Activated CD8-positive, alpha-beta memory T cell treated with anti-CD3 and anti-CD28 coated beads, Interleukin-2, amount 10 ng/mL, durations not matched to agents 7 days and 5 days (primary cell): ENCODE measurements at places on chromosomes 2 and 18.
A peak's percentile ranks its signal among the peaks of the same experiment; 100 is the strongest.

GRCh38 chr2:122680662-122681061 is 925.2 kb downstream of the TSN start:
- no peak for DNase-seq
- H3K27me3 ChIP-seq, result no peaks in the 10 kb centered on the region
- H3K4me1 ChIP-seq, result peaks cover 3% of the 10 kb centered on the region
- H3K36me3 ChIP-seq, result no peaks in the 10 kb centered on the region
- no peak overlapping the region for H3K27ac ChIP-seq
- no peak overlapping the region for H3K4me3 ChIP-seq

DNA sequence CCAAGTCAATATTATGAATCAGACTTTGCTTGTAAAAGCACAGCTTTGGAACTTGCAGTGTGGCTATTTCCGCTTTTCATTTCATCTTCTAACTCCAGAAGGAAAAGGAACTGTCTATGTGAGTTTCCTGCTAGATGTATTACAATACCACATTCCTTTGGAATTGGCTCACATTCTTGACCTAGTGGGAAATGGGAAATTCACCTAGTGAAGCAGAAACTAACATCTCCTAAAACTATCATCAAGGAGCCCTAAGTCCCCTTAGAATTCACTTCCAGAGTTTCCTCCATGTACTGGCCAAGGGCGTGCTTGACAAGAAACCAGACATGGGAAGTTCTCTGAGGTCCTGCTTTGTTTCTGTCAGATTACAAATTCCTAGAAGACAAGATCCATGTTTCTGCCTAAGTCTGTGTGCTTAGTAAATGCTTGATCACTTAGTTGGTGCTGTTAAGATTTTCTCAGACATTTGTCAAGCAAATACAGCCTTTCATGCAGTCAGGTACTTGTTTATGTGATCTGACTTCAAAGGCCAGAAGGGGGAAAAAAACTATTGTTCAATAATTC is 275.7 kb upstream of the FN1 start:
- no peak for DNase-seq
- no peaks in the 10 kb centered on the region for H3K4me1 ChIP-seq
- H3K27me3 ChIP-seq, result peaks cover 9% of the 10 kb centered on the region
- no peak overlapping the region for H3K4me3 ChIP-seq
- no peaks in the 10 kb centered on the region for H3K36me3 ChIP-seq
- H3K27ac ChIP-seq, result no peak overlapping the region

DNA sequence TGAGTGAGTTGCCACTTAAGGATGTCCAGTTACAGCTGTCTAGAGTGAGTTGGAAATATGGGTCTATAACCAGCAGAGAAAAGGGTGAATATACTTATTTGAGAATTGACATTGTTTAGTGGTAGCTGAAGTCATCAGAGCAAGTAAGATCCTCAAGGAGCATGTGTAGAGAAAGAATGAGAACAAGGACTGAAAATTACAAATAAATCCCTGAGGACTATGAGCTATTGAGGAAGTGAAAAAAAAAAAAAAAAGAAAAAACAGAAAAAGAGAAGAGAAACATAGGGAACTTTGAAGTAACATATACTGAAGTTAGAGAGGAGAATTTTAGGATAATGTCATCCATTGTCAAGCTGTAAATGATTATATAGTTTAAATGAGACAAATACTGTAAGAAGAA is 134.0 kb upstream of the CCDC68 start:
- no peak overlapping the region for H3K4me3 ChIP-seq
- no peak for DNase-seq

- no peaks in the 10 kb centered on the region for H3K36me3 ChIP-seq
- no peak overlapping the region for H3K27ac ChIP-seq
Observed at GRCh38 chr18:64365106-64365505, 216.2 kb upstream of the LINC00305 start.

GRCh38 chr18:39655341-39655740 is 2089.7 kb upstream of the CELF4 start:
- no peak for DNase-seq
- no peaks in the 10 kb centered on the region for H3K36me3 ChIP-seq
- no peaks in the 10 kb centered on the region for H3K4me1 ChIP-seq
- H3K27ac ChIP-seq, result no peak overlapping the region
- H3K4me3 ChIP-seq, result no peak overlapping the region

DNA sequence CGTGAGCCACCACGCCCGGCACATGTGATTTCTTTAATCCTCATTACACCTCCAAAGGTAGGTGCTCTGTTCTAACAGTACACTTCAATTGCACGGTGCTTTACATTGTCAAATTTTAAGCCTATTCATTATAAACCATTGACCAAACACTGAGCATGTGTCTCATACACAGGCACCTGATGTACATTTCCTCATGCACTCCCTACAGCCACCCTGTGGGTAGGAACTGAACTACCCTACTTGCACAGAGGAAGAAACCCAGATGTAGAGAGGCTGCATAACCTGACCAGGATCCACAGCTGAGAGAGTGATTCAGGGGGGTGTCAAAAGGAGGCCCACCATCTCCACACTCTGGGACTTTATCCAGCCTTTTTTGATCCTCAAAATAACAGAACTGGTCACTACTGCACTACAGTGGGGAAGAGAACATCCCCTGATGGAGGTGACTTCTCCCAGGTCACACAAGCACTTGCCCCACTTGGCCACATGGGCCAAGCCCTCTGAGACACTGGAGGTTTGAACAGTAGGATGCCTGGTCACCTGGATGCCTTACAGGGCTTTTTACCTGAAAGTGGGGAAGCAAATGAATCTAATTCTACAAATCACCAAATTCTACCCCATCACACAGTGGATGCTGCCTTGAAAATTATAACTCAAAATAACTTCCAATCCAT is 6.9 kb upstream of the DPYSL5 start:
- no peaks in the 10 kb centered on the region for H3K4me1 ChIP-seq
- no peak for DNase-seq
- peaks cover 62% of the 10 kb centered on the region for H3K27me3 ChIP-seq
- no peaks in the 10 kb centered on the region for H3K36me3 ChIP-seq
- no peak overlapping the region for H3K4me3 ChIP-seq

DNA sequence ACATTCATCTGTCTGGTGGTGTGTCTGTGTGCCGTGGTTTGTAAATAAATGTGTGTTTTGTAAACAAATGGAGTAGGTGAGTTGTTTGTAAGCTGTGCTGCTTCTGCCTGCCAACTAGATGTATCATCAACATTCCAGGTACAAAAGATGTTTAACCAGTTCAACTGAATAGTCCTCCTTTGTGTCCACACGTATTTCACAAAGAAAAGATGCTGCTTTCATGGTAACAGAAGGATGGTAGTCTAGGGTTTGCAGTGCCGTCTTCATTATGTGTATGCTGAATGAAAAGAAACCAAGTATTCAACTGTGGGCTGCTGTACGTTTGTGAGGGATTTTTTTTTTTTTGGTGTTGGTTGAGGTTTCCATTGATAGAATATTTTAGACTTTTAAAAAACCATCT is 72.1 kb downstream of the CAMKMT start:
- H3K27me3 ChIP-seq, result no peaks in the 10 kb centered on the region
- H3K27ac ChIP-seq, result no peak overlapping the region
- H3K4me3 ChIP-seq, result no peak overlapping the region
- peaks cover 6% of the 10 kb centered on the region for H3K36me3 ChIP-seq

DNA sequence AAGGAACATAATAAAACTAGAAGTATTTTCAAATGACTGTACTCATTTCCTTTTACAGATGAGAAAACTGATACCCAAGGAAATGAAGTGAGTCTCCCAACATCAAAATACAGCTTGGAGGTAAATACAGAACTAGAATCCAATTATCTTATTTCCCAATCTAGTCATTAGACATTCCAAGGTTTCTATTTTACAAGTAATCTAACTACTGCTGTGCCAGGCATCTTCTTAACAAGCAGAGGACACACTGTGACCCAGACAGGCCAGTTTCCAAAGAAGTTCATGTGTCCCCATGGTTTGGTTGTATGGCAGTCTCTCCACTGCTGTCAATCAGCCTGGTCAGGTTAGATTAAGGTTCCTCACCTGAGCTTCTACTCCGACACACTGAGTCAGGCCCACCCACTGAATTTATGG is 143.5 kb downstream of the THADA start:
- DNase-seq, result no peak
- H3K27me3 ChIP-seq, result no peaks in the 10 kb centered on the region
- no peak overlapping the region for H3K4me3 ChIP-seq
- H3K36me3 ChIP-seq, result peaks cover 29% of the 10 kb centered on the region
- no peak overlapping the region for H3K27ac ChIP-seq
- H3K4me1 ChIP-seq, result peaks cover 28% of the 10 kb centered on the region

DNA sequence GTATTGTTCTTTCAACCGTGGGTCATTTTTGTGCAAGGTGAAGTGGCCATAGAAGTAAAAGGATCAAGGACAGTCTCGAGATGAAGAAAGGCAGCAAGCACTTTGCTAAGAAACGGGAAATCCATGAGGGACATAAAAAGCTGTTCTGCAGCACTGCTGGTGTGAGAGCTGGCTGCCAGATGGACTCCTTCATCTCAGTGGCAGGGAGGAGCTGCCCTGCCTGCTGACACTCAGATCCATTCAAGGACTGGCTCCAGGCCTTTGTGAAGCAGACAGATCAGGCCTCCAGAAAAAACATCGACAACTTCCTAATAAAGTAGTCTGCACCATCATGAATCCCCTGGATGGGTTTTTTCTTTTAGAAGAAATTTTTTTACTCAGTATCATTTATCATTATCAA is 29.5 kb downstream of the RMC1 start:
- no peaks in the 10 kb centered on the region for H3K27me3 ChIP-seq
- no peak for DNase-seq
- peaks cover 53% of the 10 kb centered on the region for H3K36me3 ChIP-seq
- H3K4me1 ChIP-seq, result peaks cover 5% of the 10 kb centered on the region

GRCh38 chr2:25586726-25587144 is 86.6 kb downstream of the DTNB start:
- H3K36me3 ChIP-seq, result peaks cover 3% of the 10 kb centered on the region
- H3K27ac ChIP-seq, result peak overlapping the region; percentile 72
- peak; percentile 59 for DNase-seq
- no peaks in the 10 kb centered on the region for H3K27me3 ChIP-seq

DNA sequence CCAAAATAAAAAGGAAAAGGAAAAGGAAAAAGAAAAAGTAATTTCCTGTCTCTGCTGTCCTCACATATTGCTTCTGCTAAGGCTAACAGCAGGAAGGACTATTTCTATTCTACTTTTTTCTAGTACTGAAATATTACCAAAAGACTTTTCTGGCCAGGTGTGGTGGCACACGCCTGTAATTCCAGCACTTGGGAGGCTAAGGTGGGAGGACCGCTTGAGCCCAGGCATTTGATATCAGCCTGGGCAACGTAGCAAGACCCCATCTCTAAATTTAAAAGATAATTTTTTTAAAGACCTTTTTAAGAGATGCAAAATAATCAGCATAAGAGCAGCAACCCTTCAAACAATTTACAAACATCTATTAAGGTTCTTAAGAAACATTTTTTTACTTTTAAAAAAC is 31.2 kb downstream of the FASTKD1 start:
- H3K27me3 ChIP-seq, result no peaks in the 10 kb centered on the region
- no peak for DNase-seq
- peaks cover 5% of the 10 kb centered on the region for H3K4me1 ChIP-seq
- H3K4me3 ChIP-seq, result no peak overlapping the region

DNA sequence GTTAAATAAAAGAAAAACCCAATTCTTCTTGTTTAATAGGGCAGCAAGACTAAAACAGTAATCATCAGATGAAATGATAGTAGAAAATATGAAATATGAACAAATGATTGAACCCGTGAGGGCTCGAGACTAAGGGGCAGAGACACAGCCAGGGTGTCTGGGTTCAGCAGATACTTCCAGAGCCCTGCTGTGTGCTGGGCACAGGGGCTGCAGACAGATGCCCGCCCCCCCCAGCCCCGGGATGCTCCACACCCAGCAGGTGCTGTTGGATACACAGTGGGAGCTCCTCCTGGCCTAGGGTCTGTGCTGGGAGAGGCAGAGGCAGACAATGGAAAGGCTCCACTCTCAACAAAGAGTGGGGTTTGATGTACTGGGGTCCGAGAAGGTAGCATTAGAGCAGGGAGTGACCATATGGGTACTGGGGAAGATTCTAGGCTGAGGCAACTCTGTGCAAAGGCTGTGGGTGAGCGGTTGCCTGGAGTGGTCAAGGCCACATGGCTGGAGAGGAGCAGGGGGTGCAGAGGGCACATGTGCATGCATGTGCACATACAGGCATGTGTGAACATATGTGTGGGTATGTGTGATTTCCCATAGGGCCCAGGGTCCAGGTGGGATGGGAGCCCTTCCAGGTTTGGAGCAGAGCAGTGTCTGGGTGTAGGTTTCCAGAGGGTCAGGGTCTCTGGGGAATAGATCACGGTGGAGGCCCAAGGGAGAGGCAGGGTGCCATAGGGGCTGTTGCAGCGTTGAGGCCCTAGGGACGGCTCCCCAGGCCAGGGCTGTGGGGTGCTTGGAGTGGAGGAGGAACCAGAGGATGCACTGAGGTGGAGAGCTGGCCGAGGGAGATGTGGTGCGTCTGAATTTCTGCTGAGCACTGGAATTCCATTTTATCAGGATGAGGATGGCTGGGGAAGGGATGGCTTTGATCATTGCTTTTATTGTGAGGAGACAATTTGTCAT is 36.7 kb downstream of the LDLRAD4 start:
- H3K27ac ChIP-seq, result no peak overlapping the region
- no peaks in the 10 kb centered on the region for H3K36me3 ChIP-seq
- H3K4me1 ChIP-seq, result no peaks in the 10 kb centered on the region
- no peak for DNase-seq
- H3K4me3 ChIP-seq, result no peak overlapping the region
